ENCODE measurements at places on chromosomes 5 and 9.

- no peak for DNase-seq
Observed at GRCh38 chr5:7925961-7926695, 57.2 kb downstream of the MTRR start.

- DNase-seq, result no peak
Observed at GRCh38 chr9:108750661-108751215, 105.0 kb downstream of the ACTL7B start.

GRCh38 chr5:595285-595875, 16.8 kb upstream of the CEP72 start:
- no peak for DNase-seq

GRCh38 chr9:128216781-128217553, 13.8 kb downstream of the DNM1 start:
- DNase-seq, result no peak

GRCh38 chr9:70079417-70080037, 35.9 kb downstream of the MAMDC2 start:
- DNase-seq, result no peak

DNA sequence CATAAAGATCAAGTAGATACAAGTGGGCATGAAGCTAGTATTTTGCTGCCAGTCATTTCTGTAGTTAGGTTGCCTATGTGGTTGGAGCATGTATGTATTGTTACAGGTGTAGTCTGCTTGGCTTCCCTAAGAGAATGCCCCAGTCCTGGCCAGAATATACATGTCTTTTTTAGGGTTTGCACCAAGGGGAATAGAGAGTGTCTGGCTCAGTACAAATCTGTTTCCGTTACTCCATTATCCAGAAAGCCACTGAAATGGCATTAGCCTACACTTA, 23.2 kb downstream of the TGFBR1 start:
- DNase-seq, result no peak

DNA sequence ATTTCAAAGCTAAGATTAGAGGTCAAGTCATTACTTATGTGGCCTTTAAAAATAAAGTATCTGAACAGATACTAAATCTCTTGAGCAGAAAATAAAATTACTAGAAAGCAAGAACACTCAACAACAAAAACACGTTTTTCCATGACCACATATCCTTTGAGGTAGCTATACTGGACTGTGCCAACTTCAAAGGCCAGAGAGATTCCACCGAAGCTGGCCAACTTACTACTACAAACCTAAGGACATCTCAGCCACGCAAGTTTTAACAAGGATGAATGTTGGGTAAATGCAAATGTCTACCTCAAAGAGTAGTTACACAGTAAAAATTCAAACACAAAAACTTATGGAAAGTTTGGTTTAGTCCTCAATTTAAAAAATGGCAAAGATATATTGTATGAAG, 18.9 kb downstream of the PFDN1 start:
- DNase-seq, result no peak

GRCh38 chr5:1294206-1294834, 548 bp downstream of the TERT start:
- peak; percentile 45 for DNase-seq

- peak; percentile 49 for DNase-seq
Observed at GRCh38 chr5:73437101-73437776, 11.3 kb downstream of the FOXD1 start.

GRCh38 chr9:3920604-3921582, 379.0 kb downstream of the GLIS3 start:
- no peak for DNase-seq

DNA sequence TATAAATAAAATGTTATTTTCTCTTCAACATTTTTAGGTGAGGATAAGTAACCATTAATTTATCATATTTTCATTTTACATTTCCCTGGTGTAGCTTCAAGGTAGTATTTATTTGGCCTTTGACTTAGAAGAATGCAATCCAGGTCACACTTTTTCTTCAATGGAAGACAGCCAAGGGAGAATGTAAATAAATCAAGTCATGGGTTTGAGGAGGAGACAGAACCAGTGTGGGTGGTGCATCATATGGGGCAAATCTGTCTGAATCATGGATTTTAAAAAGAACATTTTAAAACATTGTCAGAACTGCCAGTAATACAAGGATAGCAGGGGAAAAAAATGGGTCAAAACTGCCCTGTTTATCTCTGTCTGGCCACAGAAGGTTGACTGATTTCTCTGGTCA, 229.5 kb downstream of the FAM114A2 start:
- no peak for DNase-seq

DNA sequence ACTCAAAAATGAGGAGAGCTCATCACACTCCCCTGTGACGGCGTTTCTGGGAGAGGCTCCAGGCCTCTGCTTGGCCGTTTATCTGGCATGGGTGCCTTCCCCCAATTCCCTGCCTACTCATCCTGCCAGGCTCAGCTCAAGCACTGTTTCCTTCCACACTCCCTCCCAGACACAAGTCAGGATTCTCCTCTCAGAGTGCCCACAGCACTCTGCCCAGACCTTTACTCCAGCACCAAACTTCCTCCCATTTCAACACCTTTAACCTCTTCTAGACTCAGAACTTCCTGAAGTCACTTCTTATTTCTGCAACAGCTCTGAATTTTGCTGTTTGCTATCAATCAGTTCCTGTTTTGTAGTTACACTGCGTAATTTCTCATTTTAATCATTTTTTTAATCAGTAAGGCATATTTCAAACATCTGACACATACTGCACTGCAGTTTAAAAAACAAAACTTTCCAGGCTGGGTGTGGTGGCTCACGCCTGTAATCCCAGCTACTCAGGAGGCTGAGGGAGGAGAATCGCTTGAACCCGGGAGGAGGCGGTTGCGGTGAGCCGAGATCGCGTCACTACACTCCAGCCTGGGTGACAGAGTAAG, 16.0 kb downstream of the TRMO start:
- peak; percentile 62 for DNase-seq

DNA sequence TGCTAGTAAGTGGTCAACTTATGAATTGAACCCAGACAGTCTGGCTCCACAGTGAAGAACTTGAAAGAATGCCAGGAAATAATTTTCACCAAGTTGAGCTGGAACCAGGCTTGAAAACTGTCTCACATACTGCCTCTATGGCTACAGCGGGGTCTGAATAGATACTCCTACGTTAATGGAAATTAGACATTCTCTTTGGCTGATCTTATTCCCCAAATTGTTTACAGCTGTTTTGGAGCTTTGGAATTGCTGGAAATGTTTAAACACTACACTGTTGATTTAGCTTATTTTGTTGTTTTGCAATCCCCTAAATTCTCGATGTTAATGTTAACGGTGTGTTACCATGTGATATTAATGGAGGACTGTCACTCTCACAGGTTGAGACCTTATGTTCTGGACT, 146.4 kb downstream of the FBXL7 start:
- no peak for DNase-seq

- DNase-seq, result no peak
Observed at GRCh38 chr5:82858151-82859025, 218.8 kb downstream of the TMEM167A start.

GRCh38 chr5:16588434-16589214, 28.2 kb downstream of the RETREG1 start:
- no peak for DNase-seq

- peak; percentile 28 for DNase-seq
Observed at GRCh38 chr9:75889577-75889976, 896 bp upstream of the PCSK5 start.

GRCh38 chr5:95779611-95780010, 42.9 kb downstream of the GLRX start:
- no peak for DNase-seq

DNA sequence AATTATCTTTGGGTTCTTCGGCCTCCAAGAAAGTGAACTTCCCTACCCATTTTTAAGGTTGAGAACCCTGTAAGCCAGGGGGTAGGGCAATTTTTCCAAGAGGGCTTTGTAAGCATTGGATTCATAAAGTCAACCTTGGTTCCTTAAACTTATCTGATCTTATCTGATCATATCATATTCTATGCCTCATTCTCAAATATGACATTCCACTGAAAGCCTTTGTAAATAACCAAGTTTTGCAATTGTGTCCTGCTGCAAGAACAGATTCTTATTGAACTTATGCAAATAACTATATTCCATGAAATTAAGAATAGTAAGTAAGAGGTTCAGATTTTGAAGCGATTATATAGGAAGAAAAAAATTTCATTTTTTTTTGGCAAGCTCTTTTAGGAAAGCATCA, 649.5 kb downstream of the LRRC70 start:
- no peak for DNase-seq

- no peak for DNase-seq
Observed at GRCh38 chr9:10112798-10113197, 500.0 kb downstream of the PTPRD start.

- DNase-seq, result no peak
Observed at GRCh38 chr5:58043032-58043945, 416.6 kb downstream of the PLK2 start.

GRCh38 chr5:107415762-107416161, 255.0 kb downstream of the EFNA5 start:
- no peak for DNase-seq

- DNase-seq, result no peak
Observed at GRCh38 chr9:12684974-12685373, 8.2 kb upstream of the TYRP1 start.

DNA sequence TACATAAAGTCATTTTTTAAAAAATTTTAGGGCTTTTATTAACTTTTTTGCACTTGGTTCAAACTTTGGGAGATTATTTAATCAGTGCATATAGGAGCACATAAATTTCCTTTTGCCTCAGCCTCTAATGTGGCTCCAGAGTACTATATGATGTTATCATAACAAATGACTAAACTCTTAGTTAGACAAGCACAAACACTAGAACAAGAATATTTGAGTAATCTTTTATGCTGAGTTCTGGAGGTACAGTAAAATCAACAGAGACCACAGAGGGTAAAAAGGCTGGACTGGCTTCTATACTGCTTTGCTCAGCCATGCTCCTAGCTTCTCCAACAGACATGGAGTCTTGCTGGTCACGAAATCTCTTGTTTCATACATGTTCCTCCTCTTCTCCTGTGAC, 52.5 kb upstream of the SGCD start:
- no peak for DNase-seq

- no peak for DNase-seq
Observed at GRCh38 chr9:6922680-6923079, 164.9 kb downstream of the KDM4C start.

- DNase-seq, result no peak
Observed at GRCh38 chr5:24232929-24233498, 411.8 kb downstream of the CDH10 start.

DNA sequence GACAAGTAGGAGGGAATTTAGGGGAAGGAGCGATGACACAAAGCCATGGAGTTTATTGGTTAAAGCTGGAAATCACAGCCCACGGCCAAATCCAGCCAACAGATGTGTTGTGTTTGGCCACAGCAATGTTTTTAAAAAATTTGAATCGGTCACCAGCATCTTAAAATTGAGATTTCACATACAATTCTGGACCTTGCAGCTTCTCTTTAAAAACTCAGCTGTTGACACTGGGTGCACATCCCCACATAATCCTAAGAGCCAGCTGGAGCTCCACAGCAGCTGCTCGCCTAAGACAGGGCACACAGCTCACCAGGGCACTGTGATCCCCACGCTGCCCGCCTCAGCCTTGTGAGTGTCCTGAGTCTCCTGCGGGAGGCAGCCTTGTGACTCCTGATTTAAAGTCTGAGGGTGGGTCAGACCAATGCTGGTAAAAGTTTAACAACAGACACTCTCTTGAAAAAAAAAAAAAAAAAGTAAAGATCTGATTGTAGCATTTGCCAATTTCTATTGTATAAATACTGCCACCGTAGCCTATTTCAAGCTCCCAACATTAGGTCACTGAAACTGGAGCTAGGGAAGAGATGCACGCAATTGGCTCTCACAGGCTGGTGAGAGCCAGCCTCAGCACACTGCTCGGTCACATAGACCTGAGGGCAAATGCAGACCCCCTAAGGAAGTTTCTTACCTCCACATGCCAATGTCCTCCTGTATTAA, 124.8 kb downstream of the HSD17B3 start:
- DNase-seq, result no peak

All from activated CD4-positive, alpha-beta T cell treated with anti-CD3 and anti-CD28 coated beads for 36 hours (primary cell).